ENCODE measurements at places on chromosomes 16 and 17.

- no peak for DNase-seq
Observed at GRCh38 chr17:307741-308507, 44.7 kb downstream of the RPH3AL start.

DNA sequence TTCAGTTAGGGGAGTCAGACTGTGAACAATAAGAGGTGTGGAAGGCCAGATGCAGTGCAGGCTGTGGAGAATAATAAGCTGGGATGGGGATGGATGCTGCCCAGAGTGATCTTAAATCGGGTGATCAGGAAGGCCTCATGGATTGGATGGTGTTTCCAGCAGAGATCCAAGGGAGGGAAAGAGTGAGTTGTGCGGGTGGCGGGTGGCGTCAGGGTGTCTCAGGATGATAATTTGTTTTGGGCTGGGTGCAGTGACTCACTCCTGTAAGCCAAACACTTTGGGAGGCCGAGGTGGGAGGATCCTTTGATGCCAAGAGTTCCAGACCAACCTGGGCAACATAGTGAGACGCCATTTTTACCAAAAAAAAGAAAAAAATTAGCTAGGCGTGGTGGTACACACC is 7.9 kb downstream of the CLUAP1 start:
- DNase-seq, result no peak

DNA sequence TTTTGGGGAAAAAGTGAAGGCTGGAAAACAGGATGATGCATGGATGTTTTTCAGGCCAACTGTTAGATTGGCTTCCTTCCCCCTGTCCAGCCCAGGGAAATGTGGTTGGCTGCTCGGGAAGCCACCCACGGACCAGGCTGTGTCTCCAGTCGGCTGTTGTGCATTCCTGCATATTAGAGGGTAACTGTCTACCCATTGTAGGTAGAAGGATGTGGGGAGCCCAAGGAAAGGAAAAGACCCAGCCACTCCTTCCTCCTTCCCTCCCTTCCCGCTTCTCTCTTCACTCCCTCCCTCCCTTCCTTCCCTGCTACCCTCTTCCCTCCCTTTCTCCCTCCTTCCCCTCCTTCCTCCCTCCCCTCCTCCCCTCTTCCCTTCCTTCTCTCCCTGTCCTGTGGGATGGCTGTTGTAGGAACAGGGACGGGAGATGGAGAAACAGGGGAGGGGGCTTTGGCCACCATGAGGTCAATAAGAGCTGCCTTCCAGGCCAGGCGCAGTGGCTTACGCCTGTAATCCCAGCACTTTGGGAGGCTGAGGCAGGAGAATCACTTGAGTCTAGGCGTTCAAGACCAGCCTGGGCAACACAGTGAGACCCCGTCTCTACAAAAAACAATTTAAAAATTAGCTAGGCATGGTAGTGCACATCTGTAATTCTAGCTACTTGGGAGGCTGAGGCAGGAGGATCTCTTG is 16.9 kb downstream of the SYT17 start:
- DNase-seq, result no peak

DNA sequence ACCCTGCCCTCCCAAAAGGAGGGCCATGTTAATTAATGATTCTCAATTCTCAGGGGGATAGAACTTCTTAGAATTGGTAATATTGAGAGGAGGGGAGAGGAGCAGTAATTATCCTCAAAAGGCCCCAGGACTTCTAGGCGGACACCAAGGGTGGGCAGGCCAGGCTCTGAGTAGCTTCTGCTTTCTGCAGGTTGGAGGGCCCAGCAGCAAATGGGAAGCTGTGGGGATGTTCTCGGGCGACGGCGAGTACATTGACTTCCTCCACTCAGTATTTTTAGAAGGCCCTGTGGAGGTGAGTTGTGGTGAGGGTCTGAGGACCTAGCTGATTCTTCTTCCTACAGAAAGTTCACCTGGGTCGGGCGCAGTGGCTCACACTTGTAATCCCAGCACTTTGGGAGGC is 57.5 kb downstream of the DNAH2 start:
- no peak for DNase-seq

DNA sequence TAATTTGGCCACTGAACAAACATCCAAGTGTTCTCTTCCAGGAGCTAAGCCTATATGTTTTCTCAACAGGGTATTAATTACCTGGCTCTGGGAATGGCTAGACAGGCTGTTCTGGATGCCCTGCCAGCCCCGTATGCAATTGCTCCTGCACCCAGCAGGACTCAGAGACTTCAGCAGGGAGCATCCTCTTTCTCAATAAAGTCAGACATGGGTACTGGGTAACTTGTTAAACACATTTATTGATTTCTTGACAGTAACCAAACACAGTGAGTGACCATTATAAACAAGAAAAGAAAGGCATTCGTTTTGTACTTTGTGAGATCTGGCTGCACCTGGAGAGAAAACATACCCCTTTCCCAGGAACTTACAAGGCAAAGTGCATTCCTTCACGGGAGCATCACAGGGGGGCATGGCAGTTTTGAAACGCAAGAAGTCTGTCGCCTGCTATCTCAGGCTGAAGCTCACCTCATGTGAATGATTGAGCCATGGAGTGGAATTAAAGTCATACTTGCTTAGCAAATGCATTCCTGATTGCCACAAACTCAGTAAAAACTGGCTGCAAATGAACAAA is 369.8 kb downstream of the UTP18 start:
- no peak for DNase-seq

GRCh38 chr16:55539488-55539887 is 27.0 kb upstream of the CAPNS2 start:
- DNase-seq, result no peak

GRCh38 chr17:41894791-41895331 is 23.9 kb downstream of the ACLY start:
- no peak for DNase-seq

- DNase-seq, result peak; percentile 63
Observed at GRCh38 chr17:63476854-63477479, at the start of gene ACE. Gene ACE, plus strand, starts transcription at chr17:63477061. Its CDS starts 34 bp downstream, at chr17:63477095.

DNA sequence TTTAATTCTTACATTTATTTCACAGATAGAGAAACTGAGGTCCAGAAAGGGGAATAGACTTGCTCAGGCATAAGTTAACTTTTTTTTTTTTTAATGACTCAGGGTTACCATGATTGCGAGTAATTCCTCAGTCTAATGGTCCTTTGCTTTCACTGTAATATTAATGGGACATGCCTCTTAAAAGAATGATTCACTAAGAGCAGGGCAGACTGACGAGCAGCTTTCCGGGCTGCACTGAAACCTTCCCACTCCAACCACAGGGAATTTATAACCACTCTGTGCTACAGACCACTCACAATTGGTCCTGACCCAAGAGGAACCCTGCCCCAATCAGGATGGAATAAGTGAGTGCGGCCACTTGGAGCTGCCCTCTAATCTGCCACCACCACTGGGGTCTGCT is 5.7 kb downstream of the HOXB2 start:
- no peak for DNase-seq

GRCh38 chr16:15966836-15967546 is 17.6 kb downstream of the ABCC1 start:
- DNase-seq, result no peak

DNA sequence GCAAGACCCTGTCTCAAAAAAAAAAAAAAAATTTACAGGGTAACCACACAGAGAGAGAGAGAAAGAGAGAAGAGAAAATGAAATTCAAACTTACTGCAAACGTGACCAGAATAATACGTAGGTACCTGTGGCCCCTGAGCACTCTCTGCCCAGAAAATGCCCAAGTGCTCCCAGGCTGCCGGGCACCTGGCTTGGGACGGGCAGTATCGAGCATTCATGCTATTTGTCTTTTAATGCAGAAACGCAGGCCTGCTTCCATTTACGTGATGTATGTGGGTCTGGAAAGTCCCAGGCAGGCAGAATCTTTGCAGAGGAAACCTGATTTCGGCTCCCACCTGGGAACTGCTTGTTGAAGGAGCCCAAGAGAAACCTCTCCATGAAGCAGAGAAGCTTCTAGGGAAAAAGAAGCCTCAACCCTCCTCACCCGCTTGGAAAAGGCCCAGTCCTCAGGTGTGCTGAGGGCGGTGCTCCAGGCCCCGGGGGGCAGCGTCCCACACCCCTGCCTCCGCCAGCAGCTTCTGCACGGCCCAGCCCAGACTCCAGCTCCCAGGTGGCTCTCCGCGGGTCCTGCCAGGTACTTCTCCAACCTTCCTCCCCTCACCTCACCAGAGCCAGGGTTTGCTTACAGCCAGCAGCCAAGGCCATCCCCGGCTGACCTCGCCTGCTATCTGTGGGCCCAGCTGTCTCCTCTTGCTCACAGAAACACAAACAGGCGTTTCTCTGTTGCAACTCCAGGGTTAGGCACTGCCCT is 14.0 kb downstream of the RPH3AL start:
- no peak for DNase-seq

GRCh38 chr17:78498848-78499247 is 78.3 kb downstream of the DNAH17 start:
- no peak for DNase-seq

DNA sequence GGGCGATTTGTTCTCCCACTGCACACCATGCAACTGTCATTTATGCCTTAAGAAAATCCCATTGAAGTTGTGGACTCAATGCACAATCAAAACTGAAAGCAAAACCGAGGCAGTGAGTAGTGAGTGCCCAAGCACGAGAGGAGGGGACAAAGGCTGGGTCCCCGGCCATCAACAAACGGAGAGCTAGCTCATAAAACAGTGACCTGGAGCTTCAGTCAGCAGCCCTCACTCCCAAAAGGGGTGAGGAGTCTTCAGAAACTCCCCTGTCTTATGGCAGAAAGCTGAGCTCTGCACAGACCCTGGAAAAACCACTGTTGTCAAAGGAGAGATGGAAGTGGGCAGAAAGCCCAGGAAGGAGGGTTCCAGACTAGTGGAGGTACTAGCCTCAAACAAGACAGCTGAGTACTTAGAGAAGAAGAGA is 96.9 kb downstream of the ADCY9 start:
- peak; percentile 26 for DNase-seq

DNA sequence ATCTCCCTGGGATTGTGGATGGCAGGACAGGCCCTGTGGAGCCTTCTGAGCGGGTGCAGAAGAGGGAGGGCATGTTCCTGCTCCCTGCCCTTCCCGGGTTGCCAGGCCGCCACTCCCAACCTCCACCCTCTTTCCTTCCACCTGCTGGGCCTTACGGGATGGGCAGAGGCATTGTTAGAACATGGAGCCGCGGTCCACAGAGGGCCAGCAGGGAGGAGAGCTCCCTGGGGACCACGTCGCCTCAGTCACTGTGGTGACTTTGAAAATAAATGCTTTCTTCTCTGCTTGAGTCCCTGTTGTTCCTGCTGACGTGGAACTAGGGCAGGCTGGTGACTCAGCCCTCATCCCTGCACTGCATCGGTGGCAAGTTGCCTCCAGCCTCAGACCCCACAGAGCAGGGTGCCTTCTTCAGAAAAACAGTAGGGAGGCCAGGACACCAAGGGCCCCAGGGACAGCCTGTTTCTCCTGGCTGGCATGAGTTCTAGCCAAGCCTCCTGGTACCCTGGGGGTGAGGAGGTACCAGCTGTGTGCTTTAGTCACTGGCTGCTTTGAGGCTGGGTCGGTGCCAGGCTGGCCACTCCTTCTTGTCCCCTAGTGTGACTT is 224.9 kb downstream of the SEC14L1 start:
- DNase-seq, result peak; percentile 78

GRCh38 chr17:4648741-4649140 is 7.3 kb upstream of the ALOX15 start:
- peak; percentile 89 for DNase-seq

GRCh38 chr16:57946181-57946801 is 24.6 kb downstream of the CNGB1 start:
- DNase-seq, result peak; percentile 28

GRCh38 chr17:66087073-66087472 is 104.9 kb downstream of the CEP112 start:
- DNase-seq, result no peak

DNA sequence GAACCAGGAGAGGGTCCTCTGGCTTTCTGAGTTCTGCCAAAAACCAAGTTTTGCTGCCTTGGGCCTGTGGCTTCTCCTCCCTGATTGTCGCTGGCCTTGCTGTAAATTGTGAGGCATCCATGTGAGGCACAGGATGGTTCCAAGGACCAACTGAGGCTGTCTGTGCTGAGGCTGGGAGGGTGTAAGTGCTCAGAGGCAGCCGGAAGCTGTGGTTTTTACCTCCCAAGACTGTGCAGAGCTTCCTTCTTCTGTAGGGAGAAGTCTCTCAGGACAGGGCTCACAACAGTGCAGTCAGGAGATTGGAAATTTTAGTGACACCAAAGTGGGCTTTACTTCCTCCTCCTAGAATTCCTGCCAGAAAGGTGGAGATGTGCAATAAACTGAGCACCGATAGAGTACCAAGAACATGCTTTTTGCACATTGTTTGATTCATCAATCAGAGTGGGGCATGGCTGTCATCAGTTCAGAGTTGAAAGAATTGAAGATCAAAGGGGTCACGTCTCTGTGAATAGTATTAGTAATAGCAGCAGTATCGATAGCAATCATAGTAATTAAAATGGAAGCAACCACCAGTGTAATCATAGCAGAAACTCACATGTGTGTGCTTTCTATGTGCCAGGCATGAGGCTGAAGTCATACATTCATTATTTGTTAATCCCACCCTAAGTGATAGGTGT is 467.1 kb downstream of the WWOX start:
- DNase-seq, result no peak

GRCh38 chr17:63547083-63547523 is 3.2 kb upstream of the DCAF7 start:
- no peak for DNase-seq

- DNase-seq, result no peak
Observed at GRCh38 chr17:83181991-83182619, 102.7 kb downstream of the METRNL start.

- no peak for DNase-seq
Observed at GRCh38 chr17:72146371-72146770, 25.6 kb downstream of the SOX9 start.

DNA sequence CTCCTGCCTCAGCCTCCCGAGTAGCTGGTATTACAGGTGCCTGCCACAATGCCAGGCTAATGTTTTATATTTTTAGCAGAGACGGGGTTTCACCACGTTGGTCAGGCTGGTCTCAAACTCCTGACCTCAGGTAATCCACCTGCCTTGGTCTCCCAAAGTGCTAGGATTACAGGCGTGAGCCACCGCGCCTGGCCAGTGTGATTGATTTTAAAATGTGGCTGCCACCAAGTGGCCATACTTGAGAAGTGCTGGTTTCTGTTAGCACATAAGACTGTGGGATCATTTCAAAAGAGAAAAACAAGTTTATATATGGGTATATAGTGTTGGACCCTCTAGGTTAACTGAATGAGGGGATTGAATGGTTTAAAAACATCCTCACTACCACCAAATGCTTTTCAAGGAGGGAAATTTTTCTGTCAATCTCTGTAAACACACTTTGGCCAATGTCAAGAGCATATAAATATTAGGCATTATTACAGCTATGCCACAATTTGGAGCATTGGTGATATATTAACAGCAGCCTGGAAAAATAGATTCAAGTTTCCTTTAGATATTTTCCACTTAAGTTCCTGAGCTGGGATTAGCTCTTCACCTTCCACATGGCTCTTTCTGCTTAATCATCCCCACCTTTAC is 13.5 kb upstream of the DHRS13 start:
- DNase-seq, result peak; percentile 8

DNA sequence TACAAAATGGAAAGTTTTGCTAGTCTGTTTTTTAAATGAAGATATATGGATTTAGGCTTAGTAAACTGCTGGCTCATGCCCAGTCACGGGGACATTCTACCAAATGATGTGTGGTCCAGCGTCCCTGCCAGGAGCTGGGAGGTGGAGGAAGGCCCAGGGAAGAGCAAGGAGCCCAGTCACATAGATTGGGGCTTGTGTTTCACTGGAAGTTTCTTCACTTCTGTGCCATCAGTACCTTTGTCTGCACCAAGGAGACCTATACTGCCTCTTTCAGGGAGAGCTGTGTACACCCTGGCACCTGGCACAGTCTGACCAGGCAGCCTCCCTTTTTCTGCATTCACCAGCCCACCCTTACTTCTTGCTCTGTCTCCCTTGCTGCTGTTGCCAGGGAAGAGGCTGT is 32.6 kb upstream of the ERN1 start:
- no peak for DNase-seq

All from NCI-H1092 treated with DMSO at 0.1 percent for 48 hours (cell line).